GM18507 (cell line): ENCODE measurements at places on chromosomes 12 and 14.

- DNase-seq = no peak
Observed at GRCh38 chr12:80749456-80749855, 32.7 kb downstream of the MYF5 start.

DNA sequence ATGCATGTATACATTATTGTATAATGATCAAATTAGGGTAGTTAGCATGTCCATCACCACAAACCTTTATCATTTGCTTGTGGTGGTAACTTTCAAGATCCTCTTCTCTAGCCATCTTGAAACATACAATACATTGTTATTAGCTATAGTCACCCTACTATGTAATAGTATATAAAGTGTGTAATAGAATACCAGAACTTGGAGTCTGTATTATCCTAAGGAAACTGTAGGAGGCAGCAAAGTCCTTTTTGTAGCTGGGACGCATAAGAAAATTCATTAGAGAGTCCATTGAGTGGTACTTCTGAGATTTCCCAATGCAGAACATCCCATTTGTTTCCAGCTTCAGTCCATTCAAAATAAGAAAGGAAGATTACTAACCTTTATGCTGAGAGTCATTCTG lies 325.9 kb upstream of the LRFN5 start:
- DNase-seq = no peak

- DNase-seq = no peak
Observed at GRCh38 chr12:25089738-25090137, 105.2 kb downstream of the DNAI7 start.

- no peak for DNase-seq
Observed at GRCh38 chr14:58844544-58844943, 206.8 kb downstream of the DACT1 start.

DNA sequence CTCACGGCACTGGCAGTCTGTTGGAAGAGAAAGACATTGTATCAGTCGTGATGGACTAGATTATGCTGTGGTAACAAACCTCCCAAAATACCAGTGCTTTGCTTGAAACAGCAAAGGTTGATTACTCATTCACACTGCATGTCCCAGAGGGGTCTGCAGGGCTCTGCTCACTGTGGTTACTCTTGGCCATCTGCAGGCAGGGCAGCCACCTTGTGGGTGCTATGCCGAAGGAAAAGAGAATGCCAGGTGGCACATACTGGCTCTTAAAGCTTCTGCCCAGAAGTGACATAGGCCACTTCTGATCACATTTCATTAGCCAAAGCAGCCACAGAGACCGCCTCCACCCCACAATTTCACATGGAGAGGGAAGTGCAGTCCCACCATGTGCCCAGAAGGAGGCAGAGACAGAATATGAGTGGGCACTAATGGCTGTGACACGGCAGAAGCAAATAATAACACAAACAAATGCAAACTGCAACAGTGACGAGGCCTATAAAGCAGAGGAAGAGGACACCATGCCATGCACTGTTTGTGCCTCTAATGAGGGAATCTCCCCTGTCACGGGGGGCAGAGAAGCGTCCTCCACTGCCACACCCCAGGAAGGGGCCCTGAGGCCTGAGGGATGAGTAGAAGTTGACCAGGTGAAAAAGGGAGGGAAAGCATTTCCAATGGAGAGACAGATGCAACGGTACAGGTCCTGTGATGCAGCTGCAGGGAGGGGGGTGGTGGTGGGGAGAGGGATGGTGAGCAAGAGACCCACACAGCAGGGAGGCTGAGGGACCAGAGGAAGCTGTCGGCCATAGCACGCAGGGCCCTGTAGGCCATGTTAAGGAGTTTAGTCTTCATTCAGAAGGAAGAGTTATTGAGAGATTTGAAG lies 51.7 kb upstream of the KICS2 start:
- no peak for DNase-seq

DNA sequence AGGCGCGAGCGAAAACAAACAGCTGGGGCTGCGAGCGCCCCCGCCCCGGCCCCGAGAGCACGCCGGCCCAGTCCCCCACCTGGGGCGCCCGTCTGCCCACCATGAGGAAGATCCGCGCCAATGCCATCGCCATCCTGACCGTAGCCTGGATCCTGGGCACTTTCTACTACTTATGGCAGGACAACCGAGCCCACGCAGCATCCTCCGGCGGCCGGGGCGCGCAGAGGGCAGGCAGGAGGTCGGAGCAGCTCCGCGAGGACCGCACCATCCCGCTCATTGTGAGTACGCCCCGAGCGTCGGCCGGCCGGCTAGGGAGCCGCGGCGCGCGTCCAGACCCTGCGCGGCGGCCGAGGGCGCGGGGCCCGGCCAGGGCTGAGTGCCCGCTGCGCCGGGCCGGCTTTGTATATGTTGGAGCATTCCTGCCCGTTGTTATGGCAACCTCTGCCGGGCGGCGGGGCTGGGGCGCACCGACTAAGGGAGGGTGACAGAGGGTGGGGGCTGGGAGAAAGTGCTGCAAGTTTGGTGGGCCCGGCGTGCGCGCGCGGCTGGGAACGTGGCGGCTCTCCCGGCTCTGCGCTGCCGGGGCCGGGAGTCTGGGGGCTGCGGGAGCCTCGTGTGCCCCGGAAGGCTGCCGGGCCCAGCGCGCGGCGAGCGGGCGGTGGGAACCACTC lies 367 bp downstream of the GALNT16 start:
- no peak for DNase-seq

GRCh38 chr14:55341781-55342180 lies 69.8 kb downstream of the ATG14 start:
- DNase-seq = no peak
